ENCODE measurements at places on chromosomes 3 and 15.
A peak's percentile ranks its signal among the peaks of the same experiment; 100 is the strongest.

- no peak for DNase-seq
These were observed 938.3 kb upstream of the ALCAM start for GRCh38 chr3:104428337-104428925.

- DNase-seq: peak; percentile 45
These were observed 50.4 kb downstream of the CCR4 start for GRCh38 chr3:33001889-33002288.

GRCh38 chr3:148698190-148698810 is 597 bp downstream of the AGTR1 start:
- no peak for DNase-seq

DNA sequence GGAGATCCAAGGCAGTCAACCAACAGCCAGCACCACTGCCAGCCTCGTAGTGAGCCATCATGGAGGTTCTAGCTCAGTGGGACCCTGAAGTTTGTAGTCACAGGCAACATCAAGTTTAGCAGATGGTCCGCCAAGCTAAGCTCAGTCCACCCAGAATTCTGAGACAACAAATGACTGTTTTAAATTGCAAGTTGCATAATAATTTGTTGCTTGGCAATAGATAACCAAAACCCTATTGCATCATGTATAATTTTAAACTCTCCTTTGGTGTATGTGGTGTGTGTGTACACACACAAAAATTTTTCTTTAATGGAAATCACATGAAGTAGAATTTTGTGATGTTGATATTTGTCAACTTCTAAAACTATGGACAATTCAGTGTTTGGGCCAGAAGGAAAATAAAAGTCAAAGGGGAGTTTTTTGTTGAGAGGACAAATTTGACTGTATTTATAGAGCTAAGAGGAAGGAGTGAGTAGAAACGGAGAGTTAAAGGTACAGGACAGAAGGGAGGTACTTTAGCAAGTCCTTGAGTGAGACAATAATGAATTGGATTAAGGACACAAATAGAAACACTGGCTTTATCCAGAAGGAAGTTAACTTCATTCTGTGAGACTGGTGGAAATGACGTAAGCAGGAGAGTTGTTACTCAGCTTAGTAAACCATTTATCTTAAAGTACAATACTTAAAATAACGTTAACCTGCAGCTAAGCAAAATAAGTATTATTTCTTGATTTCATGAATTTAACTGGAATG is 83.6 kb downstream of the NCEH1 start:
- DNase-seq: no peak

DNA sequence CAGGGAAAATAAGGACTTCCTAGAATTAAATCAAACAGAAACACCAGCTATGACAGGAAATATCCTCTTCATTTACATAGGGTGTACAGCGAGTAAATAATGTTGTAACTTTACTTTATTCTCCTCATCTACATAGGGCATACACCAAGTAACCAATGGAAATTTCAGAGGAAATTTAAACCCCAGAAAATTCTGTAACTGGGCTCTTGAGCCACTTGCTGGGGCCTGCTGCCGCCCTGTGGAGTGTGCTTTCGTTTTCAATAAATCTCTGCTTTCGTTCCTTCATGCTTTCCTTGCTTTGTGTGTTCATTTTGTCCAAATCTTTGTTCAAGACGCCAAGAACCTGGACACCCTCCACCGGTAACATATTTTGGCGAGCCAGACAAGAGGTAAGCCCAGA is 990.4 kb upstream of the CADM2 start:
- no peak for DNase-seq

DNA sequence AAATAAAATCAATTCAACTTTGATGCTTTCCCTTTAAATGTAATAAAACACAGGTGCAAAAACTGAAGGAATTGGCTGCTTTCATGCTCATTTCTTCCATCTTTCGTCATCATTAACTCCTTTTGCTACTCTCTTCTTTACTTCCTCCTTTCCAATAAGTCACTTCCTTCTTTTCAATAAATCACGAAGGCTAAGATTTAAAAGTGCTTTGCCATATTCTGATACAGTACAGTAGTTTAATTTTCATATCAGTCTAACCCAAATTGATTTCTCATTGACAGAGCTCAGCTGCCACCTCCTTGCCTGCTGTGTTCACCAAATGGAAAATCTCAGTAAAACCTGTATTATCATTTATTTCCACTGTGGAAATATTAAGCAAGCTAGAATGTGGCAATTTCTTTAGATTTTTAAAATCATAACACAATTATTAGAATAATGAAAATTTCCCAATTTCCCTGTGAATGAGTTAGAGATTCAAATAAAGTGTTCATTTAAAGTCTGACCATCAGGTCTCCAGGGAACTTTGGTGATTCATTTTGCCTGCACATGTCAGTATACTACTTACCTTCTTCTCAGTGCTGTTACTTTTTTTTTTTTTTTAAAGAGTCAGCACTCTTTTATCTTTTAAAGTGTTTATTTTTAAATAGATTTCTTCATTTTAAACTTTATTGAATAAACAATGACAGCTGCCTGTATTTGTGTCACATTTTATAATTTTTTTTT is 41.6 kb downstream of the NANOGP8 start:
- no peak for DNase-seq

DNA sequence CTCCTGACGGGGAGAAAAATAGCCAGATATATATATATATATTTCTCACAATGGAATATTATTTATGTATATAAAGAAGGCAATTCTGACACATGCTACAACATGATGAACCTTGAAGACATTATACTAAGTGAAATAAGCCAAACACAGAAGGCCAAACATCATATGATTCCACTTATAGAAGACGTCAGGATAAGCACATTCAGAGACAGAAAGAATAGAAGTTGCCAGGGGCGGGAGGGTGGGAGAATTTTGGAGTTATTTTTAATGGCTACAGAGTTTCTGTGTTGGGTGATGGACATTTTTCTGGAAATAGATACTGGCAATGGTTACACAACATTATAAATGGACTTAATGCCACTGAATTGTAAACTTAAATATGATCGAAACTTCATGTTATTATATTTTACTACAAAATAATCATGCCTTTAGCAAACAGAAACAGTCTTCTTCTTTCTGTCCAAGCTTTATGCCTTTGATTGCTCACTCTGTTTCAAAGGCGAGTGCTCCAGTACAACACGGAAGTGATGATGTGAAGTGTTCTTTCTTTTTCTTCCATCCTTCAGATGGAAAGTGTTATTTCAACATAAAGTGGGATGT is 514.0 kb downstream of the OCA2 start:
- DNase-seq: no peak

GRCh38 chr3:141255137-141255845 is 23.7 kb downstream of the PXYLP1 start:
- no peak for DNase-seq

Measured in GM10248 (cell line).